Astrocyte (in vitro differentiated cells and primary cell): ENCODE measurements at places on chromosomes 12 and 14.

GRCh38 chr12:52645982-52646381, 6.0 kb downstream of the KRT2 start:
- no peaks in the 10 kb centered on the region for H3K36me3 ChIP-seq
- peaks cover 20% of the 10 kb centered on the region for H3K27me3 ChIP-seq
- no peak overlapping the region for H3K27ac ChIP-seq
- no peak for DNase-seq
- H3K4me1 ChIP-seq = no peaks in the 10 kb centered on the region

- no peak overlapping the region for H3K4me3 ChIP-seq
- no peaks in the 10 kb centered on the region for H3K36me3 ChIP-seq
- DNase-seq = no peak
- no peaks in the 10 kb centered on the region for H3K27me3 ChIP-seq
- H3K4me1 ChIP-seq = peaks cover 6% of the 10 kb centered on the region
- H3K27ac ChIP-seq = no peak overlapping the region
Observed at GRCh38 chr14:74853581-74853980, 22.4 kb downstream of the PROX2 start.

DNA sequence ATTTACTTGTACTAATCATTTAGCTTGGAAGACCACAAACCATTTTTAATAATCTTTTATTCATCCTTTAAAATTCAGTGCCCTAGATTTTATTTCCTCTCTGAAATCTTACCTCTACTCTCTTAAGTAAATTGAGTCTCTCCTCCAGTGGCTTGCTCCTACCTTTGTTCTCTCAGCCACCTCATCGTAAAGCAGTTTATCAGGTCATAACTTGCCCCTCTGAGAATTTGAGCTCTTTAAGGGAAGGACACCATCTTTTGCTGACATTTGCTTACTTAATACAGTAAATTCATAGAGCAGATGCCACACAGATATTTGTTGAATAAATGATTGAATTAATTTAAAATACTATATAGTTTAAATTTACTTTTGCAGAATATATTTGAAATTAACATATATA, 794.3 kb downstream of the C12orf50 start:
- H3K27ac ChIP-seq = no peak overlapping the region
- H3K27me3 ChIP-seq = no peaks in the 10 kb centered on the region
- no peak overlapping the region for H3K4me3 ChIP-seq
- no peaks in the 10 kb centered on the region for H3K36me3 ChIP-seq
- no peaks in the 10 kb centered on the region for H3K4me1 ChIP-seq

GRCh38 chr12:15334225-15334624, 11.9 kb downstream of the PTPRO start:
- peaks cover 5% of the 10 kb centered on the region for H3K4me1 ChIP-seq
- no peak overlapping the region for H3K27ac ChIP-seq
- DNase-seq = no peak
- H3K4me3 ChIP-seq = no peak overlapping the region

- no peaks in the 10 kb centered on the region for H3K36me3 ChIP-seq
- H3K4me1 ChIP-seq = peaks cover 5% of the 10 kb centered on the region
- no peak overlapping the region for H3K27ac ChIP-seq
- no peak for DNase-seq
- no peak overlapping the region for H3K4me3 ChIP-seq
Observed at GRCh38 chr12:4978737-4979136, 64.9 kb upstream of the KCNA5 start.
